ENCODE measurements at places on chromosomes 13 and 19.

- peak overlapping the region; percentile 97 for H3K27ac ChIP-seq
- peaks cover 21% of the 10 kb centered on the region for H3K36me3 ChIP-seq
- DNase-seq: no peak
- H3K27me3 ChIP-seq: no peaks in the 10 kb centered on the region
- H3K4me1 ChIP-seq: peaks cover 34% of the 10 kb centered on the region
Observed at GRCh38 chr19:48991873-48992580, 1.1 kb downstream of the GYS1 start.

- no peak for DNase-seq
- no peaks in the 10 kb centered on the region for H3K27me3 ChIP-seq
- H3K36me3 ChIP-seq: peaks cover 9% of the 10 kb centered on the region
- peaks cover 35% of the 10 kb centered on the region for H3K4me1 ChIP-seq
- H3K27ac ChIP-seq: peak overlapping the region; percentile 96
Observed at GRCh38 chr19:38898788-38899446, 501 bp downstream of the SIRT2 start.

DNA sequence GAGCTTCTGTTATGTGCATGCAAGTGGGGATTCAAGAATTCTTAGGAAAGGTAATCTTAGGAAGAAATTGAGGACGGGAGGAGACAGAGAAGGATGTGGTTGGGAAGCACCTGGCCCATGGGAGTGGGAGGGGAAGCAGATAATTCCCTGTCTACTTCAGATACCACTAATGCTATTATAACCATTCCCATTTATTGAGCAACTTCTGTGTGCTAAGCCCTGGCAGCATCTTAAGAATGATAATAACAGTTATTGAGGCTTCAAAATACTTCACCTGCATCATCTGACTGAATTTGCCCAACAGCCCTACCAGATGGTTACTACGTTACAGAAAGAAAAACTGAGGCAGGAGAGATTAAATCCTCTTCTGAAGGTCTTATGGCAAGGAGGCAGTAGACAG, 1.4 kb downstream of the EPS8L1 start:
- peaks cover 28% of the 10 kb centered on the region for H3K4me1 ChIP-seq
- H3K27me3 ChIP-seq: peaks cover 14% of the 10 kb centered on the region
- DNase-seq: no peak
- peaks cover 10% of the 10 kb centered on the region for H3K36me3 ChIP-seq
- no peak overlapping the region for H3K27ac ChIP-seq

DNA sequence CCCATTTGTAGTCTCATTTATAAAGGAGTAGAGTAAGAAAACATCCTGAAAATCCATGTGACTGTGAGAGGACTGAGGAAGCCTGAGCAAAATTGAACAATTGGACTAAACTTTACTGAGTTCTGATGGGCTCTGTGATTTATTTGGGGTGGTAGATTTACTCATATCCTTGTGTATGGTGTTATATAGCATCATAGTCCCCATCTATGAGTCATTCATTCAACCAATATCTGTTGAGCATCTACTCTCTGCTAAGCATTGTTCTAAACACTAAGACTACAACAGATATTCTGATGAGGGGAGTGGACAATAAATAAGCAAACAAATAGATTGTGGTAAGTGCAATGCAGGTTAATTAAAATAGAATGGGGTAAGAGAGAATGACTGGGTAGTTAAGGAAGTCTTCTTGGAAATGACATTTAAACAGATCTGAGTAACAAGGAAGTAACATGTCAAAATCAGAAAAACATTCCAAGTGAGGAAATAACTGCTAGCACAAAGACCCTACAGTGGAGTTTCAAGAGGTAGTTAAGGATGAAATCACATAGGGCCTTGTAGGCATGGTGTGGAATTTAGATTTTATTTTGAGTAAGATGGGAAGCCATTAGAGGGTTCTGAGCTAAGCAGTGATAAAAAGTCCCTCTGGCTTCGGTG, 36.3 kb upstream of the MLNR start:
- DNase-seq: no peak
- no peak overlapping the region for H3K27ac ChIP-seq
- H3K36me3 ChIP-seq: peaks cover 50% of the 10 kb centered on the region
- H3K4me1 ChIP-seq: peaks cover 15% of the 10 kb centered on the region
- H3K4me3 ChIP-seq: no peak overlapping the region

- no peaks in the 10 kb centered on the region for H3K36me3 ChIP-seq
Observed at GRCh38 chr13:109650861-109651260, 135.5 kb downstream of the IRS2 start.

DNA sequence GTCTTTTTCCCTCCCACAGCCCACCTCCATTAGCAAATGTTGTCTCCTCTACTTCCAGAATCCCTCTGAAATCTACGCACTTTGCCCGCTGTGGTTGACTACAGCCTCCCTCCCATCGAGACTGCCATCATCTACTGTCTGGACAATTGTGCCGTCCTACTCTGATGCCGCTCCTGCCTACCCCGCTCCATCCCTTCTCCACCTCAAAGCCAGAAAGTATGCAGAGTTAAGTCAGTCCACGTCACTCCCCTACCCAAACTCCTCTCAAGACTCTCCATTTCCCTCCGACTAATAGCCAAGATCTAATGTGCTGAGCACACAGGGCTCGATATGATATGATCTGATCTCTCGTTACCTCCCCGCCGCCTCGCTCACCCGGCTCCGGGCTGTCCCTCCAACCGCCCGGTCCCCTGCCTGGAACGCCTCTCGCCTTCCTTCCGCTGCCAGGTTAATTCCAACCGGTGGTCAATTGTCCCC, 556 bp downstream of the CACTIN start:
- H3K36me3 ChIP-seq: peaks cover 5% of the 10 kb centered on the region
- H3K4me3 ChIP-seq: peak overlapping the region; percentile 80
- H3K27ac ChIP-seq: peak overlapping the region; percentile 88
- no peaks in the 10 kb centered on the region for H3K27me3 ChIP-seq
- H3K4me1 ChIP-seq: peaks cover 25% of the 10 kb centered on the region

DNA sequence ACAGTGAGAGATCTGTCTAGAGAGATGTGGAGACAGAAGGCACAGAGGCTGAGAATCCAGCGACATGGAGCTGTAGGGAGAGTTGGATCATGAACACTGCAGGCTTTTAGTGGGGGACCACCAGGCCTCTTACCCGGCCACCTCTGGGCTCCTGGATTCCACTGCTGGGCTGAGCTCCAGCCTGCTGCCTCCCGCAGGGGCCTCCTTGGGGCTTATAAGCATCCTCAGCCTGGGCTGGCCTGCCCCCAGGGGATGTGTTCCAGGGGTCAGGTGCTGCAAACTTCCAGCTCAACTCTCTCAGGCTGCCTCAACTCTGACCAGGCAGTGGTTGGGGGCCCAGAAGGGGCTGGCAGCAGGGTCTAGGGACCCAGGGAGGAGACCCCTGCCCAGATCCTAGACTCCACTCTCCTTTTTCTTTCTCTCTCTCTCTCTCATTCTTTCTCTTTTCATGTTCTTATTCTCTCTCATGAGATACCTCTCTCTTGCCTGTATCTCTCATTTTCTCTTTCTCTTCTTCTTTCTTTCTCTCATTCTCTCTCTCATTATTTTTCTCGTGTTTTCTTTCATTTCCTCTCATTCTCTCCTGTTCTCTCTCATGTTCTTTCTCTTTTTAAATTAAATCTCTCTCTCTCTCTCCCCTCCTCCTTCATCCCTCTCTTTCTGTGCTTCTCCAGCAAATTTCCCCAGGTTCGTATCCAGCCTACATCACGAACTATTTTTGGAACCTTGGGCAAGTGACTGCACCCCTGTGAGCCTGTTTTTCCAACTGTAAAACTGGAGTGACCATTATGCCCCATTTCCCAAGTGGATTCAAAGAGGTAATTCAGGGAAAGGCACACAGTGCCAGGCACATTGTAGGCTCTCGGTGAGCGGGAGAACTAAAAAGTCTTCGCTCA, at the start of gene KLK4:
Gene KLK4 (minus strand): TSS at position 190 of the 896 bp plus-strand sequence. CDS start 657 bp downstream, outside the sequence.
- H3K4me3 ChIP-seq: no peak within 1 kb of the TSS
- no peaks in the 10 kb centered on the region for H3K36me3 ChIP-seq
- no peaks in the 10 kb centered on the region for H3K4me1 ChIP-seq
- DNase-seq: no peak
- H3K27ac ChIP-seq: no peak within 1 kb of the TSS

- no peak overlapping the region for H3K27ac ChIP-seq
- H3K4me1 ChIP-seq: peaks cover 7% of the 10 kb centered on the region
- no peaks in the 10 kb centered on the region for H3K36me3 ChIP-seq
- H3K4me3 ChIP-seq: no peak overlapping the region
- H3K27me3 ChIP-seq: no peaks in the 10 kb centered on the region
Observed at GRCh38 chr13:27199696-27200095, 28.1 kb upstream of the USP12 start.

All from activated CD4-positive, alpha-beta T cell treated with anti-CD3 and anti-CD28 coated beads, Interleukin-2, amount 10 ng/mL, durations not matched to agents 7 days and 5 days (primary cell).